ENCODE measurements at places on chromosomes 13 and 19.
A peak's percentile ranks its signal among the peaks of the same experiment; 100 is the strongest.

DNA sequence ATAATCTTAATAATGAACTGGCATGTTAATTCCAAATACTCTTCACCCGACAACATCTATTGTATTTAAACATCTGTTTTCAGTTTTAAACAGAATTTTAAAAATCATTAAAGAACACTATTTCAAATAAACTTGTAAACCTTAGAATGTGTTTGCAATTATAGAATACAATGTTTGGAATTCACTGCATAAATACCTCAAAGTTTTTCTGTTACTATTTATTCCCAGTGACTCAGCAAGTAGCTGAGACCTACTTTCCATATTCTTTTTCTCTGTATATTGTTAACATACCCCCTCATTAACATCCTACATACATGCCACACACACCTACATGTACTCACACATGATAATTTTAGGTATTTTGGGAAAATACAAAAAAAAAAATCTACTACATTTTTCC lies 1134.3 kb downstream of the SLITRK1 start:
- DNase-seq: no peak

DNA sequence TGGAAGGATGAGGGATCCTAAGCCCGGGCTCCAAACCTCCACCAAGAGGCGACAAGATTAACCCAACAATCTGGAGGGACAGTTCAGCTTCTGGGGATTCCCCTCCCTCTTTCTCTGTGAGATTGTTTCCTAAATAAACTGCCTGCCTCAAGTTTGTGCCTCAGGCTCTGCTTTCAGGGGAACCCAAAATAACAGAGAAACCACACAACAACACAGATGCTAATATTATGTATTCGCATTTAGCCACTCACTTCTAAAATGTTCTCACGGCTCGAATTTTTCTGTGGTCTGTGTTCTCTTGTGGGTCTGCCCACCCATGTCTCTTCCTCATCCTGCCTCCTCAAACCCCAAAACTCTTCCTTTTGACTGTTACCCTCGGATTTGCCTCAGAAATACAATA lies 1381.1 kb upstream of the SLC10A2 start:
- DNase-seq: no peak

DNA sequence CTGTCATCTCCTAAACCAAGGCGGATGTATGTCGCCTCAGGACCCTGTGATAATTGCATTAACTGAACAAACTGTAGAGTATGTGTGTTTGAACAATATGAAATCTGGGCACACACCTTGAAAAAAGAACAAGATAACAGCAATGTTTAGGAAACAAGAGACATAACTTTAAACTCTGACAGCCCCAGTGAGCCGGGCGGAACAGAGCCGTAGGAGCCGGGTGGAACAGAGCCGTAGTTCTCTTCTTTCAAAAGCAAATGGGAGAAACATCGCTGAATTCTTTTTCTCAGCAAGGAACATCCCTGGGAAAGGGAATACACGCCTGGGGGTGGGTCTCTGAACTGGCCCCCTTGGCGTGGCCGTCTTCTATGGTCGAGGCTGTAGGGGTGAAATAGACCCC lies 31.8 kb upstream of the ZNF675 start:
- no peak for DNase-seq

DNA sequence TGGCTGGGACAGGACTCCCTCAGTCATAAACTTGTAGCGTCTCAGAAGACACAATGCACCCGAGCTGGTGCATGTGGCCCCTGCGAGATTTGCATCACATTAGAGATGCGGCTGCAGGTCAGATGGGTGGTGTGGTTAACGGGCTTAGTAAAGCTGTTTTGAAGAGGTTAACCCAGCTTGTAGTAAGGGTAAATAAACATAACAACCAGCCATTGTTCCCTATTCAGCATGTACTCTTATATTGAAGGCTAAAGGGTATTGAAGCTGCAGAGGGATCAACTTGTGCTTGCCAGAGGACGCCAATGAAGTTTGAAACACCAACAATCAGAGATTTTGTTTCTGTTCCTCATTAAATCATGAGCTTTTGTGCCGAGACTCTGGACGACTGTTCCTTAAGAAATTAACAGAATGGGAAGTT lies 79.4 kb downstream of the ZIC5 start:
- DNase-seq: no peak

DNA sequence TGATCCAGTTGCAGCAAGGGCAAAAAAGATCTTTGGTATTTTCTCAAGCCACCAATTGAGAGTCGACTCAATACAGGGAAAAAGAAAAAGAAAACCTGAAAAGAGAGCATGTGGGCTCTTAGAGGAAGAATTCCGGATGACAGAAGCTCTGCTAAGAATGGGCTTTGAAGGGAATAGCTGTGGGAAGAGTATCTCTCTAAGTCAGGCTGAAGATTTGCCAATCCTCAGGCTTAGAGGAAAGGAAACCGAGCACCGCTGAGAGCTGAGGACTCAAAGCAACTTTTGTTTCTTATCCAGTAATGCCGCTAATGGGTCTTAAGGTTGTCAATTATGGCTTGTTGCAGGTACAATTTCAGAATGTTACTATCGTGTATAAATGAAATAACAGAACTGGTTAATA lies 166.4 kb downstream of the EFNB2 start:
- no peak for DNase-seq

DNA sequence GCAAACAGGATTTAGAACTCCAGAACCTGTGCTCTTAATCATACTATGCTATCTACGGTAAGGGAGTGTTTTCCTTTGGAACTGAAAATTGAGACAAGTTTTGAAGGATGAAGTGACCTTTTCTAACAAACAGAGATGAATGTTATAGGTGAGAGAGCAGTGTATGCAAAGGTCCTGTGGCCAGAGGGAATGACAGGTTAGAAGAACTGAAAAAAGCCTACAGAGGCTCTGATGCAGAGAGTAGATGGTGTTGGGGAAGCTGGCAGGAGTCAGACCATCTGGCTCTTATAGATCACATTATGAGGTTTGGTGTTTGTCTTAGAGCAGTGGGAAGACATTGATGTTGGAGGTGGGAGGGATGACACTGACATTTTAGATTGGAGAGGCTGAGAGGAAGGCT lies 2.0 kb downstream of the PCCA start:
- DNase-seq: no peak

GRCh38 chr19:31518216-31519020 lies 169.2 kb upstream of the TSHZ3 start:
- peak; percentile 69 for DNase-seq

DNA sequence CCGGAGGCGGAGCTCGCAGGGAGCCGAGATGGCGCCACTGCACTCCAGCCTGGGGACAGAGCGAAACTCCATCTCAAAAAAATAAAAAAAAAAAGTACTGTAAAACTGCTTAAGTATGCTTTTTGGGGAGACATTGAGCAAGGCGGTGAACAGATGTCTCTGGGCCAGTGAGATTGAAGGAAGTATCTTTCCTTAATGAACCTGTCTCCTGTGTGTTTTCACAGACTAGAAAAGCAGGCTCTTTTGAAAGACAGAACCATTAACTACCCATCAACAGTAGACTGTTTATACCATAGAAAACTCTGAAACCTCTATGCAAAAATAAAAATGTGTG lies 1.5 kb upstream of the ECH1 start:
- DNase-seq: no peak

GRCh38 chr13:100196375-100196774 lies 107.5 kb downstream of the PCCA start:
- DNase-seq: no peak

- no peak for DNase-seq
Observed at GRCh38 chr13:23356368-23356767, 77.1 kb downstream of the SACS start.

GRCh38 chr19:39318690-39319089 lies 2.0 kb downstream of the LRFN1 start:
- no peak for DNase-seq

DNA sequence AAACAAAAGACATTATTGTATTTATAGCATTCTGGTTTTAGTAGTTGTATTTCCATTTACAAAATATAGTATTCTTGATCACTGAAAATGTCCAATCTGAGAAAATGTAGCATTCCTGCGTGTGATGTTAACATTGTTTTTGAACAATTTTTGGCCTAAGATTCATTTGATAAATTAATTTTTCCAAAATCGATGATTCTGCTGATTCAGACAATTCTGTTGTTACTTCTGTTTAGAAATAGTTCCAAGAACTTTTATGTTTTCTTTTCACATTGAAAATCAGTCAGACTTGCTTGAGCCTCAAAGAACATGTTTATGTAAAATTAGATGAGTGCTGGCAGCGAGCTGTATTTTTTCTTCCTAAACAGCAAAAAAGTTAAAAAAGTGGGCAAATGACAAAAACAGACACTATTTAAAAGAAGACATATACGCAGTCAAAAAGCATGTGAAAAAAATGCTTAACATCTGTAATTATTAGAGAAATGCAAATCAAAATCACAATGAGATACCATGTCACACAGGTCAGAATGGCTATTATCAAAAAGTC lies 804.5 kb upstream of the MIR17HG start:
- DNase-seq: no peak

- no peak for DNase-seq
Observed at GRCh38 chr19:31938675-31939074, 406.7 kb upstream of the ZNF507 start.

DNA sequence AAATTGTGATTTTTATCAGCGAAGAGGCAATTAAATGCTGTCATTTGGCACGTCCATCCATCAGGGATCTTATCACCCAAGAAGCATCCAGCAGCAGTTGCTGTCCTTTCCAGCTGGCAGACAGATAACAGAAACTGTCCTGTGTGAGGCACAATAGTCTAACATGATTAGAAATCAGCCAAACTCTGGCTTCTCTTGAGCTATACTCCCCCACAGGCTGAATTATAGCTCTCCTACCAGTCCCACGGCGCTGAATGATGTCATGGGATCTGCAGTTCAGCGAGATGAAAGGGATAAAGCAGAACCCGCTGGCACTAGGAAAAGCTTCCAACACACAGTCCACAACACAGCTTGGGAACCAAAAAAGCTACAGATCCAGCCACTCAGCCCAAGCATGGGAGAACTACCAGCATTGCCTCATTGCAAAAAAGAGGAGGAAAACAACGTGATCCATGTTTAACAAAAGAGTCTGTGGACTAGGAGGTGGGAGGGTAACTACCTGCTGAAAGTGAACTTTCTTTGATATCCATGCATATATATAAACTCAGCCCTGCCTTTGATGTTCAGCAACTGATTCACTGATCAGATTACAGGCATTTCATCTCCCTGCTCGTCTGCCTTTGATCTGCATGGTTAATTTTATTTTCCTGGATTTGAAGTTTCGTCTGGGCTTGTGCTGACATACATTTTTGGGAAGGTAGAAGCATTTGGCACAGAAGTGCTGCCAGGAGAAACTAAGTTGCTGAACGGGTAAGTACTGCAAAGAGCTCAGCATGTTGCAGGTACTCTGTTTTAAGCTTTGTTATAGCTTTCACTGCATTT lies at the start of gene TNFRSF19:
Gene TNFRSF19, plus strand, starts transcription at position 314 of the 822 bp plus-strand sequence. CDS start 19,772 bp downstream, outside the sequence.
- DNase-seq: no peak

- no peak for DNase-seq
Observed at GRCh38 chr13:48660361-48661076, 6.8 kb downstream of the CYSLTR2 start.

GRCh38 chr19:39131255-39131755 lies 5.7 kb downstream of the PAK4 start:
- DNase-seq: no peak

GRCh38 chr19:1568320-1569019 lies at the start of gene MEX3D:
MEX3D (minus strand) TSS chr19:1568325; CDS start chr19:1568058, 267 bp downstream.
- no peak for DNase-seq

Data from vagina (tissue), 2 donors.